Stimulated activated CD8-positive, alpha-beta memory T cell treated with anti-CD3 and anti-CD28 coated beads, Interleukin-7, amount 100 ng/mL, for 1 hour (primary cell): ENCODE measurements at places on chromosomes 5 and 9.

DNA sequence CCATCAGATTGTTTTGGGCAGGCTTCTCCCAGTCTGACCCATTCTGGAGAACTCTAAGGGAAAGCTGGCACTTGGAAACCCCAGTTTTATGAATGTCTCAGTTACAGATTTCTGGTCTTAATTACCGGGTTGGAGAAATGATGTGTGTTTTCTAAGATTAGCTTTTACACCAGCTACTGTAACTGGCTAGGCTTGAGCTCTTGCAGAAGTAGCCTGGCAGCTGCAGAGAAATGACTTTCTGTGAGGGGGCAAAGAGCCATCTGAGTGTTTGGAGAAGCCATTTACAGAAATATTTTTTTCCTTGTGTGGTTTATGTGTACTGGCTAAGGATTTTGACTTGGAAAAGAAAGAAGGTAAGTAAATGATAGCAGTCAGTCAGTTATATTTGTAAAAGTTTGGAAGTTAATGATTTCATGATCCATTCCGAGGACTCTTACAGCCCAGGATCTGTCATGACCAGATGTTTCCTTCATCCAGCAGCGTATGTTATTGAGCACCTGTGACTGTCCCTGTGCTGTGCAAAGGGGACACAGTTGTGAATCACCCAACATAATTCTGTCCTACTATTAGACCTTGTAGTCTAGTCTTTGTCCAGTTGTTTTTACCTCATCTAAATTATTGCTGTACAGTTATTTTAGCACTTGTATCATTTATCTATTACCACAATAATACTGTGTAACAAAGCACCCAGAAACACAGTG, 53.7 kb upstream of the GDNF start:
- no peak for DNase-seq

DNA sequence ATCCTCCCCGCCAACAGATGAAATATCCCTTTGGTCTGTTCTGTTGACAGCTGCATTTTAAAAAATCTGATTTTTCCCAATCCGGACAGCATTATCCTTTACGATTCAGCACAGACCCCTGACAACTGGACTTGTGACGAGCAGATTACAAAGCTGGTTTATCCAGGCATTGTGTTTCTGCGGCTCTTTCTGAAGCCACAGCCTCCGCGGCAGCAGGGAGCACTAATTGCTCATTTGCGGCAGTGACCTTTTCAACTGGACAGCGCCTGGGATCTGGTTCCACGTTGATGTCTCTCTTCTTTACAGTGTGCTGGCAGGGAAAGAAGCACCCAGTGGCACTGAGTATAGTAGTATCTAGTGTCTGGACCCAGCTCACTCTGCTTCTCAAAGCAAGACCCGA, 351.2 kb downstream of the ZNF608 start:
- no peak for DNase-seq

- no peak for DNase-seq
Measured at GRCh38 chr5:146758938-146759337, 119.6 kb downstream of the PPP2R2B start.

GRCh38 chr5:177132136-177133095, 1.2 kb upstream of the NSD1 start:
- no peak for DNase-seq

GRCh38 chr5:154508114-154508513, 30.1 kb upstream of the HAND1 start:
- no peak for DNase-seq
